Karpas-422 (cell line): ENCODE measurements at places on chromosomes 2 and 18. TPM values are rescaled to one million over a fixed set of nuclear protein-coding genes. Genes with fewer than 3 reads are reported as not detected.

DNA sequence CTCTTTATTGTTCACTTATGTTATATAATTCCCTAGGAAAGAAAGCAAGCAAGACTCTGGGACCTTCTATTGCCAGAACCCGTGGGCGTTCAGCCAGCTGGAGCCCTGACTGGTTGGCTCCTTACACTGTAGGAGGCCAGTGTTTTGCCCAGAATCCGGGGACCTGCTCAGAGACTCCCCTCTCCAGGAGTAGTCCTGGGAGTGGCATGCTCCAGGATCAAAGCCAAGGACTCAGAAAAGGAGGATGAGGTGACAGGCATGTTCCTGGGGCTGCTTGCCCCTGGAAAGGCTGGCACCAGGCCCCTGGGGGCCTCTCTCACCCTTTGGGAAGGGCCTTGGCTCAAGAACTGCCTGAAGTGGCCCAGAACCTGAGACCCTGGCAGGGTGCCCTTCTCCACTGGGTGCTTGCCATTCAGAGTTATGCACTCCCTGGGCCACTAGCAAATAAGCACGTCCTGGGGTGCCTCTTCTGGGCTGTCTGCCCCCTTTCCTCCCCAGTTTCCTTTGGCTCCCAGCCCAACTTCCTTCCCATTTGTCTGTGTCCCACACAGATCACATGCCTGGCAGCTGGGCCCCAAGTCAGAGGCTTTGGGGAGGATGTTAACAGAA lies 19.6 kb upstream of the KIF3C start:
- no peak for DNase-seq

DNA sequence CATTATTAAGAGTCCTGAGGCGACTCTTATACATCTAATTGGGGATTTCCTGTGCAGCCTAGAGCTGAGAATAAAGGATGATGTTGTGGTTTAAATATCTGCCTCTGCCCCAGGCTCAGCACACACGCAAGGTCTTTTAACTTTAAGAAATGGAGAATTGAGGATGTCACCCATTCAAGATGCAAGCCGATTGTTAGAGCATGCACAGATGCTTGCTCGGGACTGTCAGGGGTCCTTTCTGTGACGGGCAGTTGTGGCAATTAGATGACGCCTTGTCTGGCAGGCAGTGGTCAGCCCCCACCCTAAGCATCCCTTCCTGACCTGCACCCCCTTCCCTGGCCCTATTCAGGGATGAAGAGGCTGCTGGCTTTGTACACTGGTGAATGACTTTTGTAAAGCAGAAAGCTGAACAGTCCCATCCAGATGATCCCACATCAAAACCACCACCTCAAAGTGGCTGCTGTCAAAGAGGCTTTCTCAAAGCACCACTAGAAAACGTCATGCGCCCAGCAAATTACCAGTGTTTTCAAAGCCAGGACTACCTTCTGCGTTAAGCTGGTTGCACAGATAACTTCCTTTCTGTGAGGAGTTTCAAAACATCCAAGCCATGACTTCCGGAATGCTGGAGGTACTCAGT lies 23.7 kb downstream of the FAM178B start:
- DNase-seq: no peak

- DNase-seq: no peak
Measured at GRCh38 chr2:127256381-127256780, 36.3 kb upstream of the CYP27C1 start.

DNA sequence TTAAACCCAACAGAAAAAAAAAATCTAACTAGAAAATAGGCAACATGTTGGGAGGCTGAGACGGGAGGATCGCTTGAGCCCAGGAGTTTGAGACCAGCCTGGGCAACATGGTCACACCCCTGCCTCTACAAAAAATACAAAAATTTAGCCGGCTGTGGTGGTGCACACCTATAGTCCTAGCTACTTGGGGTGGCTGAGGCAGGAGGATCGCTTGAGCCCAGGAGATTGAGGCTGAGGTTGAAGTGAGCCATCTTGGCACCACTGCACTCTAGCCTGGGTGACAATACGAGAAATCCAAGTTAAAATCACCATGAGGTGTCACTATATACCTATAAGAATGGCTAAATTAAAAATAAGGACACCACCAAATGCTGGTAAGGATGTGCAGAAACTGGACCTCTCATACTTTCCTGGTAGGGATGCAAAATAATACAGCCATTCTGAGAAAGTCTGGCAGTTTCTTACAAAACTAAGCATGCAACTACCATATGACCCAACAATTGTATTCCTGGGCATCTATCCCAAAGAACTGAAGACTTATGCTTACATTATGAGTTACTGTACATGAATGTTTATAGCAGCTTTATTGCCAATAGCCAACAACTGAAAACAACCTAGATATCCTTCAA lies 2.2 kb downstream of the SEPTIN10 start:
- peak; percentile 69 for DNase-seq

DNA sequence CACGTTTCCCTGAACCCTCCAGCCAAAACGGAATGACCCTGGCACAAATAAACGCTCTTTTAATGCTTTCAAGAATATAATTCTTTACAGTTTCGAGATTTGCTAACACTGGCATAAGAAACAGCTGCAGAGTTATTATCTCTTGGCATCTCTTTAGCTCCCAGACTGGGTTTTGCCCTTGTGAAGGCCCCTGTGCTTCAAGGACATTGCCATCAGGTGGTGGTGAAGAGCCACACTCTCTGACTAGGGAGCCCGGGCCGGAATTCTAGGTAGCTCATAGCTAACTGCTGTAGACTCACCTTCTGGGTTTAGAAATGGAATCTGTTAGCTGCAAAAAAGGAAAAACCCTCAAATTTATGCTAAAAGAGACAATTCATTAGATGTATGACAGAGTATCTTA lies 13.3 kb upstream of the GALNT14 start:
- DNase-seq: no peak

GRCh38 chr2:109275120-109276012 lies 146.4 kb downstream of the SH3RF3 start:
- DNase-seq: no peak

G6PC2 gene
- not detected in 2 replicates for total RNA-seq

CD8B2 gene
- total RNA-seq: not detected in 2 replicates
